HFFc6 (cell line): ENCODE measurements at places on chromosomes 3 and 15. TPM values are rescaled to one million over a fixed set of nuclear protein-coding genes. Genes with fewer than 3 reads are reported as not detected.

- H3K36me3 ChIP-seq: peaks cover 21% of the 10 kb centered on the region
- H3K27ac ChIP-seq: no peak overlapping the region; the same call in 1 of the 2 replicates
- peaks cover 18% of the 10 kb centered on the region for H3K4me1 ChIP-seq
- H3K27me3 ChIP-seq: no peaks in the 10 kb centered on the region; the same call in 1 of the 2 replicates
- H3K4me3 ChIP-seq: no peak overlapping the region
- DNase-seq: no peak
These were observed 31.5 kb downstream of the NGLY1 start for GRCh38 chr3:25751725-25752124.

- H3K4me3 ChIP-seq: no peak overlapping the region
- no peaks in the 10 kb centered on the region for H3K4me1 ChIP-seq
- no peak for DNase-seq
- H3K36me3 ChIP-seq: no peaks in the 10 kb centered on the region
- no peaks in the 10 kb centered on the region for H3K27me3 ChIP-seq
- no peak overlapping the region for H3K27ac ChIP-seq
These were observed 11.4 kb upstream of the SLC9A9 start for GRCh38 chr3:143859465-143860203.

Gene CCR9
- not detected in 3 replicates for total RNA-seq

DNA sequence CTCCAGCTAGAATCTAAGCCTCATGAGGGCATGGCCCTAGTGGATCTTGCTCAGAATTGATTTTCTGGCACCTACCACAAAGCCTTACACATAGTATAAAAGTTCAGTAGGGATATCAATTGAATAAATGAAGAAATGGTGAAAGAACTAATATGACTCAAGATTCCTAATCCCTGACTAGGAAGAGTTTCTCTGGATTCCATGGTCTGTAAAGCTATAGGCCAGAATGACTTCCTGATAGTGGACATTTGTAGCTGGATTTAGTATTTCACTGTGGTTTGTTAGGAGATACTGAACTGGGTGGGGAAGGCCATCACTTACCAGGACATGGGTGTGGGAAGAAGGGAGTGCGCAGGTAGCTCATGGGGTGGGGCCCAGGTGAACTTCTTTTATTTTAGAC lies 168.9 kb downstream of the RAP2B start:
- H3K27me3 ChIP-seq: no peaks in the 10 kb centered on the region
- H3K4me3 ChIP-seq: no peak overlapping the region
- peaks cover 17% of the 10 kb centered on the region; the same call in 1 of the 2 replicates for H3K4me1 ChIP-seq
- H3K27ac ChIP-seq: no peak overlapping the region
- H3K36me3 ChIP-seq: no peaks in the 10 kb centered on the region

GRCh38 chr15:33586786-33587697 lies 276.3 kb downstream of the RYR3 start:
- peaks cover 3% of the 10 kb centered on the region for H3K27me3 ChIP-seq
- H3K4me3 ChIP-seq: no peak overlapping the region
- no peaks in the 10 kb centered on the region for H3K36me3 ChIP-seq
- H3K4me1 ChIP-seq: peaks cover 5% of the 10 kb centered on the region; the same call in 1 of the 2 replicates
- no peak for DNase-seq
- no peak overlapping the region for H3K27ac ChIP-seq

DNA sequence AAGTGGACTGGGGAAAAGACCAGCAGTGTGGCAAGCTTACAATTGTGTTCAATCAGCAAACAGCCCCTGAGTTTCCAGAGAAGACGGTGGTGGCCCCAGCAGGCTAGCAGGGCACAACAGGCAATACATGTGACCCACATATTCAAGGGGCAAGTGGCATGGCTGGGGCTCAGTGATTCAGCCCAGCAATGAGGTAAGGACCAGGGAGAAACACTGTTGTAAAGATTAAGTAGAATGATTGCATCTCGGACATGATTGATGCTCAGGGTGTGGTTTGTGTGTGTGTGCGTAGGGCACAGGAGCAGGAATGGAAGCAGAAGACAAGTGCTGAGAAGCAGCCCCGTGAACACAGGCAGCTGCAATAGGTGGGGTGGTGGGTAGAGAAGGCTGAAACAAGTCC lies 37.9 kb downstream of the KLHL6 start:
- H3K4me3 ChIP-seq: no peak overlapping the region
- peaks cover 43% of the 10 kb centered on the region for H3K27me3 ChIP-seq
- DNase-seq: no peak
- H3K4me1 ChIP-seq: peaks cover 11% of the 10 kb centered on the region
- no peak overlapping the region for H3K27ac ChIP-seq
- H3K36me3 ChIP-seq: no peaks in the 10 kb centered on the region

GRCh38 chr3:154625756-154626155 lies 195.8 kb upstream of the GPR149 start:
- no peak for DNase-seq
- no peaks in the 10 kb centered on the region for H3K27me3 ChIP-seq
- no peak overlapping the region for H3K4me3 ChIP-seq
- H3K27ac ChIP-seq: no peak overlapping the region

Gene MINAR1
- 0.39 to 0.62 TPM (median 0.59 TPM) in 3 replicates for total RNA-seq

DNA sequence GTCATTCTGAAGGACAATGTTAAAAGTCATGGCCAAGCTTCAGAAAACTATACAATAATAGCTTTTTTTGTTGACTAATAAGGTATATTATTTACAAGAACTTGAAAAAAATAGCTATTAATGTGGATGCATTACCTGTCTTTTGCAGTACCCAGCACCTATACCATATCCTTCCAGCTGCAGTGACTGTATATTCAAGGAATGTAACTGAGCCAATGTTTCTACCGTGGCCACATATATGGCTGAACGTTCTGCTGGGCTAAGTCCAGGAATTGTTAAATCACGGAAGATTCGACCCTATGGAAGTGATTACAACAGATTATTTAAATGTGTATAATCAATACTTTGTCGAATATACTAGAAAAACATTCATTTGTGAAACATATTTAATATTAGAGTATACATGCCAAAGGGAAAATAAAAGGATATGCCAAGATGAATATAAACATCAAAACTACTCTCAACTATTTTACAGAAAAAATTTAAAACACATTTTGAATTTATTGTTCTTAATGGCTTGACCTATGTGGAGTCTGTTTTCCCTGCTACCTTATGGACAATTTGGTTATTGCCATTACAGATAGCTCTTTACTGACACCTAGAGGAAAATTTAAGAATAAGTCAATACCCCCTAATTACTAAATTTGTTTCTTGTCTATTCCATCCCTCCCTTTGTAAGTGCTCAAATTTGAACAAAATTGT lies 17.6 kb downstream of the ACAD11 start:
- no peaks in the 10 kb centered on the region for H3K27me3 ChIP-seq
- H3K4me3 ChIP-seq: no peak overlapping the region
- H3K4me1 ChIP-seq: peaks cover 49% of the 10 kb centered on the region
- no peaks in the 10 kb centered on the region for H3K36me3 ChIP-seq

Gene LINS1
- total RNA-seq: 7.2 to 7.4 TPM (median 7.3 TPM) in 3 replicates

- H3K4me1 ChIP-seq: no peaks in the 10 kb centered on the region
- no peak overlapping the region for H3K4me3 ChIP-seq
- peaks cover 1% of the 10 kb centered on the region for H3K27me3 ChIP-seq
- no peak overlapping the region for H3K27ac ChIP-seq
- no peak for DNase-seq
- H3K36me3 ChIP-seq: no peaks in the 10 kb centered on the region
These were observed 190.6 kb upstream of the ADAMTS9 start for GRCh38 chr3:64878362-64878761.

Gene DLL4
- 0.13 to 0.29 TPM in 2 of 3 replicates, not detected in the other for total RNA-seq

DNA sequence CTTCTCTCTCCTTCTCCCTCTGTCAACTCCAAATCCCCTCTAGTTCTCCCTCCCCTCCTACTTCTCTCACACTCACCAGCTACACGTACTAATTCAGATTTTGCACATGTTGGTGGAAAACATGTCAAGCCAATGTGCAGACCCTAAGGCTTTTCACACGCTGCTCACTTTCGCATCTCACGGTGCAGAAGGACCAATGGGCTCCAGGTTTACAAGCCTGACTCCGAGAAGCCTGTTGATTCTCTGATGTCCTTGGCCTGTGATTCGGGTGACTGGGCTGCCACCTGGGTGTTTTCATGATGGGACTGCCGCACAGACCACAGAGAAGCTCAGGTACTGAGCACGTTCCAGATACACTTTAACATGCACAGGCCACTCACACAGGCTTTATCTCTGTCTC lies 3.7 kb downstream of the FOXL2NB start:
- H3K4me1 ChIP-seq: peaks cover 10% of the 10 kb centered on the region; the same call in 1 of the 2 replicates
- H3K36me3 ChIP-seq: no peaks in the 10 kb centered on the region
- H3K4me3 ChIP-seq: no peak overlapping the region
- H3K27me3 ChIP-seq: peaks cover 58% of the 10 kb centered on the region
- no peak for DNase-seq

GRCh38 chr3:123424321-123424998 lies 24.4 kb downstream of the ADCY5 start:
- peaks cover 56% of the 10 kb centered on the region for H3K27me3 ChIP-seq
- H3K27ac ChIP-seq: no peak overlapping the region
- no peak overlapping the region for H3K4me3 ChIP-seq
- DNase-seq: no peak
- no peaks in the 10 kb centered on the region for H3K36me3 ChIP-seq

Gene APPL1
- 17.1 to 24.7 TPM (median 22.8 TPM) in 3 replicates for total RNA-seq

Gene FXR1
- 205 and 213 TPM in 2 replicates for total RNA-seq

DNA sequence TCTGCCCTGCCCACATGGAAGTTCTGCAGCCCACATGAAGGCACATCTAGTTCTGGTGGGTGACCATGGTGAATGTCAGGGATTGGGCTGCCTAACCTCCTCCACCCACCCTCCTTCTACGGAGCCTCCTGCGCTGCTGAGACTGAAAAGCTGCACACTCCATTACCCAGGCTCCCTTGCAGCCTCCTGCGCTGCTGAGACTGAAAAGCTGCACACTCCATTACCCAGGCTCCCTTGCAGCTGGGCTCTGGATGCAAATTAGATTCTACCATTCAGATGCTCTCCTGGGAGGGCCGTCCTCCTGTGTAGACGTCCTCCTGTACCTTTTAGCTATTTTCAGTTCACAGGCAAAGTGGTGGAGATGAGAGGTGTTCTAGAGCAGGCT lies 32.1 kb downstream of the POMGNT2 start:
- H3K36me3 ChIP-seq: no peaks in the 10 kb centered on the region
- no peak overlapping the region for H3K27ac ChIP-seq
- H3K4me1 ChIP-seq: no peaks in the 10 kb centered on the region
- DNase-seq: no peak
- H3K4me3 ChIP-seq: no peak overlapping the region

- peaks cover 32% of the 10 kb centered on the region for H3K36me3 ChIP-seq
- no peak overlapping the region for H3K4me3 ChIP-seq
- H3K4me1 ChIP-seq: peaks cover 37% of the 10 kb centered on the region
- peak overlapping the region; percentile 60 for H3K27ac ChIP-seq
- no peaks in the 10 kb centered on the region for H3K27me3 ChIP-seq
- peak; percentile 83 for DNase-seq
These were observed 85.5 kb downstream of the FLNB start for GRCh38 chr3:58093574-58094195.

- H3K4me1 ChIP-seq: no peaks in the 10 kb centered on the region
- DNase-seq: peak; percentile 32
- peaks cover 6% of the 10 kb centered on the region for H3K27me3 ChIP-seq
- H3K27ac ChIP-seq: no peak overlapping the region
- H3K36me3 ChIP-seq: no peaks in the 10 kb centered on the region
- H3K4me3 ChIP-seq: no peak overlapping the region
These were observed 59.5 kb upstream of the STRIT1 start for GRCh38 chr3:155352900-155353490.

DNA sequence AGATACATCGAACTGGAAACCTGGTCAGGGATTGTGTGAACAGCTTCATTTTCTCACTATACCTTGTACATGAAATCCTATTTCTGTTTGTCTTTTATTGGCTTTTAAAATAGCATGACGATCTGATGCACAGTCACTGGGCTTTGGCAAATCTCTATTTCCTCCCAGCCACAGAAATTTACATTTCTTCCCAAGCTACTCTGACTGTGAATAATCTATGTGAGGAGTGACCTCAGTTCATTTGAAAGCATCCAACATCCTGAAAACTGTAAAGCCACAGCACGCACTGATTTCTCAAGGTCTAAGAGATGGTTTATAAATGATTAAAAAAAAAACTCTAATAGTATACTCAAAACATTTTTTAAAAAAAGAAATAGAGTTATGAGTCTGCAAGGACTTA lies 450.3 kb downstream of the IL5RA start:
- H3K36me3 ChIP-seq: no peaks in the 10 kb centered on the region
- no peak overlapping the region for H3K4me3 ChIP-seq
- H3K27me3 ChIP-seq: no peaks in the 10 kb centered on the region; the same call in 1 of the 2 replicates
- no peak for DNase-seq
- H3K4me1 ChIP-seq: no peaks in the 10 kb centered on the region

DNA sequence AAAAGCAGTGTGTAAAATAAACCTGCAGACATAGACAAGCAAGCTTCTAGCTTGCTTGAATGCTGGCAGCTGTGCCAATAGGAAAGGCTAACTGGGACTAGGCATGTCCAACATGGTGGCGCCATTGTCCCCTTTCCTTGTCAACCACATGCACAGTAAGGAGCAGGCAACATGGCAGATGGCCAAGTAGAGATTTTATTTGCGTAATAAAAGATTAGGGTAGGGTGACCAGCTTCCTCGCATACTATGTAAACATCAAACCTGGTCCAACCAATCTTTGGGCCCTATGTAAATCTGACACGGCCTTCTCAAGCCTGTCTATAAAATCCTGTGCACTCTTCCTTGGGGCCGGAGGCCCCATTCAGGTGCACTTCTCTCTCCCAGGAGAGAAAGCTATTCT lies 575.4 kb upstream of the GOLIM4 start:
- H3K4me1 ChIP-seq: no peaks in the 10 kb centered on the region
- DNase-seq: no peak
- peaks cover 2% of the 10 kb centered on the region; the same call in 1 of the 2 replicates for H3K27me3 ChIP-seq
- H3K36me3 ChIP-seq: no peaks in the 10 kb centered on the region; the same call in 1 of the 2 replicates
- no peak overlapping the region for H3K4me3 ChIP-seq

DNA sequence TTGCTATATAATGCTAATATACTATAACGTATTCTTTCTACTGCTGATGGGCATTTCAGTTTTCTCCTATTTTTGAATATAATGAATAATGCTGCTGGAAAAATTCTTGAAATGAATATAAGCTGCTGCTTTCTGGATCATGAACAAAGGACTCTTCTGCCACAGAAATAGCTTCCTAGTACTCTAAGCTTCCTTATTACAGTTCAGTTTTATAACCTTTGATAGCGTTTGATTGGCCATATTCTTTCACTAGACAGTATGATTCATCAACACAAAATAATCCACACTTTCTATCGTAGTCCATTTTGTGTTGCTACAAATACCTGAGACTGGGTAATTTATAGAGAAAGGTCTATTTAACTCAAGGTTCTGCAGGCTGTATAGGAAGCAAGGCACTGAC lies 16.4 kb upstream of the UBE3A start:
- H3K36me3 ChIP-seq: no peaks in the 10 kb centered on the region; the same call in 1 of the 2 replicates
- peaks cover 12% of the 10 kb centered on the region for H3K4me1 ChIP-seq
- no peak overlapping the region for H3K4me3 ChIP-seq
- no peak for DNase-seq

- no peak for DNase-seq
- H3K27ac ChIP-seq: no peak overlapping the region
- H3K4me1 ChIP-seq: peaks cover 20% of the 10 kb centered on the region
- no peaks in the 10 kb centered on the region for H3K36me3 ChIP-seq
- H3K27me3 ChIP-seq: no peaks in the 10 kb centered on the region; the same call in 1 of the 2 replicates
- no peak overlapping the region for H3K4me3 ChIP-seq
These were observed 330.9 kb downstream of the ERC2 start for GRCh38 chr3:56137415-56137814.

GRCh38 chr3:79086514-79086913 lies 681.3 kb downstream of the ROBO1 start:
- no peaks in the 10 kb centered on the region; the same call in 1 of the 2 replicates for H3K27me3 ChIP-seq
- peak; percentile 44 for DNase-seq
- H3K27ac ChIP-seq: no peak overlapping the region
- H3K36me3 ChIP-seq: no peaks in the 10 kb centered on the region
- peaks cover 7% of the 10 kb centered on the region for H3K4me1 ChIP-seq
